ENCODE measurements at places on chromosomes 1 and 21. TPM values are rescaled to one million over a fixed set of nuclear protein-coding genes. Genes with fewer than 3 reads are reported as not detected.

DNA sequence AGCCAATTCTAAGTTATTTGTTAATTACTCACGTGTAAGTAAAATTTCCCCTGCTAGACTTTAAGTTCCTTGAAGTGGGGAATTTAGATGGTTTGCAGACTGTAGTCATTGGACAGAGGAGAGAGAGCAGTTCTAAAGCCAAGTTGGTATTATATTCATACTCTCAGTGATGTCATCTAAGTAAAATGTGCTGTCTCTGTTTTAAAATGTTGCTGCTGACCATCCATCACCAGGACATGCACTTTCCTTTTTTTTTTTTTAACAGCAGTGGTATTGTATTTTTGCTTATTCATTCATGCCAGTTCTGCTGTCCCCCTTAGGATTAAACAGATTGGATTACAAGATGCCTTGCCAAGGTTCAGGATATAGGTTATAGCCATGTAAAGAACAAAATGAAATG, 2.3 kb downstream of the TTLL7 start:
- no peak for DNase-seq

- DNase-seq, result no peak
Observed at GRCh38 chr1:168636200-168636599, 59.8 kb downstream of the XCL1 start.

DNA sequence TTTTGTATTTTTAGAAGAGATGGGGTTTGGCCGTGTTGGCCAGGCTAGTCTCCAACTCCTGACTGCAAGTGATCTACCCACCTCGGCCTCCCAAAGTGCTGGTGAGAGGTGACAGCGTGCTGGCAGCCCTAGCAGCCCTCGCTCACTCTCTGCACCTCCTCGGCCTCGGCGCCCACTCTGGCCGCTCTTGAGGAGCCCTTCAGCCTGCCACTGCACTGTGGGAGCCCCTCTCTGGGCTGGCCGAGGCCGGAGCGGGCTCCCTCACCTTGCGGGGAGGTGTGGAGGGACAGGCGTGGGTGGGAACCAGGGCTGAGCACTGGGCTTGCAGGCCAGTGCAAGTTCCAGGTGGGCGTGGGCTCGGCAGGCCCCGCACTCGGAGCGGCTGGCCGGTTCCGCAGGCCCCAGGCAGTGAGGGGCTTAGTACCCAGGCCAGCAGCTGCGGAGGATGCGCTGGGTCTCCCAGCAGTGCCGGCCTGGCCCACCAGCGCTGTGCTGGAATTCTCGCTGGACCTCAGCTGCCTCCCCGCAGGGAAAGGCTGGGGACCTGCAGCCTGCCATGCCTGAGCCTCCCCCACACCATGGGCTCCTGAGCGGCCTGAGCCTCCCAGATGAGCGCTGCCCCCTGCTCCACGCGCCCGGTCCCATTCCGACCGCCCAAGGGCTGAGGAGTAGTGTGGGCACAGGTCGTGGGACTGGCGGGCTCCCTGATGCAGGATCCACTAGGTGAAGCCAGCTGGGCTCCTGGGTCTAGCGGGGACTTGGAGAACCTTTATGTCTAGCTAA, 3.4 kb upstream of the LBR start:
- DNase-seq, result no peak

GRCh38 chr1:44112486-44112885, 6.1 kb upstream of the KLF17 start:
- no peak for DNase-seq

DNA sequence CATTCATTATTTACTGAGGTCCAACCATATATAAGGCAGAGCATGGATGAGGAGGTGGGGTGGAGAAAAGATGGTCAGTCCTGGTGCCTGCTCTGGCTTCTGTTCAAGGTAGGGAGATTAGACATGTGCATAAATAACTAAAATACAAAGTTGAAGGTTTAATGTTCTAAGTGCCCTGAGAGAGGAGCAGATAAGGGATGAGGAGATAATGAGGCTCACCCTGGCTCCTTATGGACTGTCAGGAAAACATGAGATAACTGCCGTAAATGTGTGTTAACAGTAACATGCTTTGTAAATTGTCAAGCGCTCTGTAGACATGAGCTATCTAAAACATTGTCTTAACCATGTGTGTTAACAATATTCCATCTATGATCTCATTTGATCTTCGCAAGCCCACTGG, 474.6 kb upstream of the USP24 start:
- no peak for DNase-seq

DNA sequence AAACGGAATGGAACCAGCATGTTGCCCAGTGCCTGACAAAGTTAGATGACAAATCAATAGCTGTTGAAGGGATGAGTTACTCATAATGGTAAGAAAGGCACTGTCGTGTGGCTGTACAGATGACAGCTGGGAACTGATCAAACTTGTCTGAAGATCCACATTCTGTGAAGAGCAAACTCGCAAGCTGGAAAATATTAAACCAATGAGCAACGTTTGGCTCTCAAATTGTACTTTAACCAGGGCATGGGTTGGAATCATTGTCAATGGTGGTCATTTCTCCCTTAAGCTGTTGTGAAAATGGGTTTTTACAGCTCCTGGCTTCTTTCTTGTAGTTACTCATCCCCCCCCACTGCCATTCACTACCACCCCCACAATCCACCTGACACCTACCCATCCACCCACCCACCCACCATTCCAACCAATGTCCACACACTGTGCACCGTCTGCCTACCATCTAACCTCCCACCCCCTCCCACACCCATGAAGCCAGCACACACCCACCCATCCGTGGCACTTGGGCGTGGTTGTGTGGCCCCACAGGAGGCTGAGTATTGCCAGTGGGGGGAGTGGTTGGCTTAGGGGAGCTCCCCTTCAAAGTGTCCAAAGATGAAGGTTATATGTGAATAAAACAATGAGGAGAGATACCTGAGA, 46.7 kb downstream of the CLDN14 start:
- no peak for DNase-seq

DNA sequence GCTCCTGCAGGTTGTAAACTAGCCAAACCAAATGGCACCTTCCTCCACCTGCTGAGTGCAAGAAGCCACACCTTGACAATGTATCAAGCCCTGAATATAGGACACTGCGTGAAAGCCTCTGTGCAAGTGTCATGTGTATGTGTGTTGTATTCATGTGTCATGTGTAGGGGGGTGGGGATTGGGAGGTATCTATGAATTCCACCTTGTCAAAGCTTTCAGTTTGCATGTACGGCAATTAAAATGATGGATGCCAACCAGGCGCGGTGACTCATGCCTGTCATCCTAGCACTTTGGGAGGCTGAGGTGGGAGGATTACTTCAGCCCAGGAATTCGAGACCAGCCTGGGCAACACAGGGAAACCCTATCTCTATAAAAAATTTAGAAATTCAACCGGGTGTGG, 19.8 kb downstream of the CD34 start:
- DNase-seq, result no peak

Gene PPIAL4G
- total RNA-seq, result not detected

Gene OR2T27
- total RNA-seq, result not detected

GRCh38 chr1:2983319-2983705, 38.0 kb upstream of the ACTRT2 start:
- DNase-seq, result no peak

Gene C1QC
- total RNA-seq, result 93.5 TPM

Gene IGSF5
- total RNA-seq, result 4.1 TPM

DNA sequence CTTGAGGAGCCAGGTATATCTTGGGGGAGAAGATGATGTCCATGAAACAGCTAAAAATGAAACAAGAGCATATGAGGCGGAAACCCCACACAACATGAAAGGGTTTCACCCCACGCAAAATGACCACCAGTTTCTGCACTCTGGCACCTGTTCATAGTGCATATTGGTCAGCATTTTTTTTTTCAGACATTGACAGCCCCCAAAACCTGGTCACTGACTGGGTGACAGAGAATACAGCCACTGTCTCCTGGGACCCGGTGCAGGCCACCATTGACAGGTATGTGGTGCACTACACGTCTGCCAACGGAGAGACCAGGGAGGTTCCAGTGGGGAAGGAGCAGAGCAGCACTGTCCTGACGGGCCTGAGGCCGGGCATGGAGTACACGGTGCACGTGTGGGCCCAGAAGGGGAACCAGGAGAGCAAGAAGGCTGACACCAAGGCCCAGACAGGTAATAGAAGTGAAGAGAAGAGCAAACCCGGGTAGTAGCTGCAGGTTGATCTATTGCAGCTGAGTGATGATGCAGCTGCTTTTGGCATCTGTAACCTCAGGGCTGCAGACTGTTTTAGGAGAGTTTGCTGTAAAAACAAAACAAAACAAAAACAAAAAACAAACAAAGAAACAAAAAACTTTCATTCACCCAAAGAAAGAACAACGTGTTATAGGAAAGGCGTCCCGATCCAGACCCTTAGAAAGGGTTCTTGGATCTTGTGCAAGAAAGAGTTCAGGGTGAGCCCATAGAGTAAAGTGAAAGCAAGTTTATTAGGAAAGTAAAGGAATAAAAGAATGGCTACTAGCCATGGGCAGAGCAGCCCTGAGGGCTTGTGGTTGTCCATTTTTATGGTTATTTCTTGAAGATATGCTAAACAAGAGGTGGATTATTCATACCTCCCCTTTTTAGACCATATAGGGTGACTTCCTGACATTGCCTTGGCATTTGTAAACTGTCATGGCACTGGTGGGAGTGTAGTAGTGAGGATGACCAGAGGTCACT, 51.0 kb downstream of the TNN start:
- no peak for DNase-seq

DNA sequence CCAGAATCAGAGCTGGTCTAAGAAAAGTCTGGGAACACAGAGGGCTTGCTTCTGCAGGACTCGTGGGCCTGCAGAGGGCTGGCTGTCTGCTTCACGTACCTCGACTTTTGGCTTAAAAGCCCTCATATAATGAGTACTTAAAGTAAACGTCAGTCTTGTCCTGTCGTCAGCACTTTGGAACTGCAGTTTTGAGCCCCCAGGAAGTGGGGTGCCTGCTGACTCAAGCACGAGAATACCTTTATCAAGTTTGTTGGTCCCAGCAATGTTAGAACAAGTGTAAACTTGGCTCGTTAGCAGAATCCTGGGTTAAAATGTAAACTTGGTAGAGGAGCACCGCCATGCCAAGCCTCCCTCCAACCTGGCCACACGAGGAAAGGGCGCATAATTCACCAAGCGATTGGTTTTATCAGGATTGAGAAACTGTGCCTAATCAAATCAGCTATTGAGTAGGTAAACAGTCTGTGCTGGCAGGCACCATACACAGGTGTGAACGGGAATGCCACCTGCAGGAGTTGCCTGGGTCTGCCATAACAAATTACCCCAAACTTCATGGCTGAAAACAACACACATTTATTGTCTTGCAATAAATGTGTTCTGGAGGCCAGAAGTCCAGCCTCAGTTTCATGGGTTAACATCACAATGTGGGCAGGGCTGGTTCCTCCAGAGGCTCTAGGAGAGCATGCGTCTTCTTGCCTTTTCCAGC, 45.0 kb upstream of the FHAD1 start:
- DNase-seq, result no peak

GRCh38 chr1:34460193-34460592, 283.5 kb downstream of the C1orf94 start:
- peak; percentile 31 for DNase-seq

DNA sequence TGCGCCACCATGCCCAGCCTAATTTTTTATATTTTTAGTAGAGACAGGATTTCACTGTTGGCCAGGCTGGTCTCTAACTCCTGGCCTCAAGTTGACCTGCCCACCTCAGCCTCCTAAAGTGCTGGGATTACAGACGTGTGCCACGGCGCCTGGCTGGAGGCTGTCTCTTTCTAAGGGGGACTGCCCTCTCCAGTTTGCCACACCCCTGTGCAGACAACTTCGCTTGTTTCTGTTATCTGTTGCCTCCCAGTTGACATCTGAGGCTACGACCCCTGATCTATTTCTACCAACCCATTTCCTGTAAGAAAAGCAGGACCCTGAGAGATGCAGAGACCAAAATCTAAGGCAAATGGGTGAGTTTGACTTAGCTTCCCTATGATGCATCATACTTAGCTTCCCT, 24.0 kb upstream of the VASH2 start:
- DNase-seq, result no peak

Gene C1orf226
- 5.8 TPM for total RNA-seq

GRCh38 chr1:2306151-2306978, 78.2 kb downstream of the SKI start:
- no peak for DNase-seq

Gene ITLN2
- not detected for total RNA-seq

GRCh38 chr1:206565995-206566394, 46.3 kb downstream of the EIF2D start:
- DNase-seq, result no peak

DNA sequence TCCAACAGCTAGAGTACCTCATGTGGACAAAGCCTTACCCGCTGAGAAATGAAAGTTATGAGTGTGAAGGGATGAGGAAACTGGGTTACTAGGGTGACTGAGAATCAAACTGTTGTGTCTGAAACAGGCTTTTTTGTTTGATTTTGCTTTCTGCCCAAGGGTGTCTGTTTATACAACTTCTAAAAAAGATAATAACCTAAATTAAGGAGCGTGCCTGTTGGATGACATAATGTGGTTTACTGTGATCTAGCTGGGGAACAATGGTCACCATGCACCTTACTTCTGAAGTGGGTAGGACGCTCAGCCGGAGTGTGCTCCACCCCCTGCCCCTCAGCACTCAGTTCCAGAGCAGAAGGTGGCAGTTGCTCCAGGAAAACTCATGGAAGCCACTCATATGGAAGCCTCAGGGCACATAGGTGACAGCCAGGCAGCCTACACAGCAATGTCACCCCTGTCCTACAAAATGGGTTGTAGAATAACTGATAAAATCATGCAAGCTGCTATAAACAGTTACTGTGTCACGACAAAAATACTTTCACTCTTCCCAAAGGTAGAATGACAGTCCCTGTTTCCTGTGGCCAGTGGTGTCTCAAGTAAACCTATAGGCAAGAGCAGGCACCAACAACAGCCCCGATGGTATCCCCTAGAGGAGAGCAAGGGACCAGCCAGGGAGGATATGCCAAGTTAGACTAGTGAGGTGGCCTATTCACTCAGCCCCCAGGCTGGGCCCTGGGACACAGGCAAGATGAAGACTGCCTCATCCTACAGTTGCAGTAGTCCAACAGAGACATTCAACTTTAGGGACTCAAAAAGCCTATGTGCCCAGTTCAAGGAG, 29.3 kb downstream of the SIPA1L2 start:
- no peak for DNase-seq

Gene PLPP3
- 140 TPM for total RNA-seq

Gene HRNR
- not detected for total RNA-seq

DNA sequence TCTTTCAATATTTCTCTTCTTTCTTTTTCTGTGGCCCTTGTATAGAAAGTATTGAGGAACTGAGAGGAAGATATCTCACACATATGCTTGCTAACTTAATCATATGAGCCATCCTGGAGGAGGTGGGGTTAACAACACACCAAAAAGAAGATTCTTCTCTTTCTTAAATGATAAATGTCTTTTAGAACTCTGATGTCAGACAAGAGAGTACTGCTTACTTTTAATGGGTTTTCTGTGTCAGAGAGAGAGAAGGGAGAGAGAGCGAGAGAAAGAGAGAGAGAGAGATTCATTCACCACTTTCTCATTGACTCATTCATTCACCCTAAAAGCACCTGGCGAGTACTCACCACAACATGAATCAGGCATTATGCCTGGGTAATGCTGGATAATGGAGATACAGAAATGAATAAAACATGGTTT, 250.3 kb upstream of the SGIP1 start:
- DNase-seq, result no peak

Gene FCN3
- 19.3 TPM for total RNA-seq

GRCh38 chr1:151978922-151979321, 14.7 kb downstream of the S100A10 start:
- no peak for DNase-seq

GRCh38 chr1:2133879-2134215, 60.7 kb downstream of the FAAP20 start:
- DNase-seq, result peak; percentile 47

- no peak for DNase-seq
Observed at GRCh38 chr1:235019471-235019870, 109.2 kb downstream of the TOMM20 start.

- DNase-seq, result no peak
Observed at GRCh38 chr1:221643404-221644144, 98.3 kb downstream of the DUSP10 start.

GRCh38 chr1:67764633-67765032, 68.6 kb downstream of the GNG12 start:
- DNase-seq, result no peak
